ENCODE measurements at places on chromosomes 16 and 17.

DNA sequence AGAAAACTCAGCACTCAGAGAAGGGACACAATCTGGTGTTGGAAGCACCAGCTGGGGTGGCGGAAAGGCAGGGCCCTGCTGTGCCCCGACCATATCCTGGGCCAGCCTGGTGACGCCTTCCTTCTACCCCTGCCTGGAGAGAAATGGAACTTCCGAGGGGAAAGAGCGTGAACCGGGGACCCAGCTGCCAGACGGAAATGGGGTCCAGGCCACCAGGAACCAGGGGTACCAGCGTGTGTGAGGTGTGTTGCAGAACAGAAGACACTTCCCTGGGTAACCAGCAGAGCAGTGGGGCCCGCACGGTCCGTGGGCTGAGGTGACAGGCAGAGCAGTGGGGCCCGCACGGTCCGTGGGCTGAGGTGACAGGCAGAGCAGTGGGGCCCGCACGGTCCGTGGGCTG, 6.8 kb downstream of the RAB40B start:
- no peak for DNase-seq

DNA sequence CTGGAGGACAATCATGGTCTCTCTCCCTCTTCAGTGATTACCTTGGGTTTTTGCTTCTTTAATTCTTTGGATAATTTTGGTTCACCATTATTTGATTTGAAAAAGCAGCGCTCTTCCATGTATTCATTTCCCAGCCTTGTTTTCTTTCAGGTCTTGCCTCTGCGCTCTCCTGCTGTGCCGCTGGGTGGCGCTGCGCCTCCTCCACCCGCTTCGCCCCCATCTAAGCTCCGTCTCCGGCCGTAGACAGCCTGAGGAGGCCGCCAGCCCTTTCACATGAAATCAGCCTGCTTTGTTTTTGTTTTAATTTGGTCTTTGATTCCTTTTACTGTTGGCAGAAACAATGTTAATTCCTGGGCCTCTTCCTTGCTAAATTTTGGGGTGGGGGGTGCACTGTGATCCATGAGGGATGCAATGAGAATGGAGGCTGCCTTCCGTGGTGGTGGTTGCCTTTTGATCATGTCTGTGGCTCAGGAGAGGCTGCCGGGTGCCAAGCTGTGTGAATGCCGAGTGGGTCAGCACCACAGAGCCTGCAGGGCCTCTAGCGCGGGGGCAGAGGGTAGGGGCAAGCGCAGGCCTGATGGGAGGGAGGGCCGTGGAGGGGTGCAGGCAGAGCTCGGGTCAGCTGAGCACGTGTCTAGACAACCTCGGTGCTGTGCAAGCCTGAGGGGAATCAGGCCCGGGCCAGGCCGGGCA, 64.1 kb downstream of the PLD6 start:
- DNase-seq, result no peak

DNA sequence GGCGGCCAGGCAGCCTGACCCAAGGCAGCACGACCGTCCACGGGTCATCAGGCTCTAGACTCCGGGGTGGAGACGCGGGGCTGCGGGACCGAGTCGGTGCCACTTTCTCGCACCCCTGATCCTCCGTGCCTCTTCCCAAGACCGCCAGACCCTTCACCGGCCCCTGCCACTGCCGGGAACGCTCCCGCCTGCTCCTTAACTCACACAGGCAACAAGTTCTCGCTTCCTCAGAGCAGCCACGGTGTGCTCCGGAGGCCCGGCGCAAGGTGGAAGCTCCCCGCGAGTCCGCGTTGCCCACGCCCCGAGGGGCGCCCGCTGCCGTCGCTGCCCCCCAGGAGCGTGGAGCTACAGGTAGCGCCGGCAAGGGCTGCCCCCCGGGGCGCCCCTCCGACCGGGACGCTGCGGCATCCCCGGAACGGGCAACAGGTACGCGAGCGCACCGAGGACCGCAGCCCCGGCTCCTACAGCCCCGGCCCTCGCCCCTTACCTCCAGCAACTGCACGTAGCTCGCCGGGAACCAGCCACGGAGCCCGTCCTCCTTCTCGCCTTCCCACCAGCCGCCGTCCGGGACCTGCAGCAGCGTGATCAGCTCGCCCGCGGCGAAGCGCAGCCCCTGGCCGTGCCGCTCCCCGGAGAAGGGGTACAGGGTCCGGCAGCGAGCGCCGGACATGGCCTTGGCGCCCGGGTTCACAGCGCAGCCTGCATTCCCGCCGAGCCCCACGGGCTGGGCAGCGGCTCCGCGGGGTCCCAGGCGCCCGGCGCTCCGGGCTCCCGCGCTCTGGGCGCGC, 491 bp downstream of the GAS7 start:
- DNase-seq, result no peak

- DNase-seq, result no peak
Measured at GRCh38 chr17:65936013-65936412, 255.9 kb downstream of the CEP112 start.

DNA sequence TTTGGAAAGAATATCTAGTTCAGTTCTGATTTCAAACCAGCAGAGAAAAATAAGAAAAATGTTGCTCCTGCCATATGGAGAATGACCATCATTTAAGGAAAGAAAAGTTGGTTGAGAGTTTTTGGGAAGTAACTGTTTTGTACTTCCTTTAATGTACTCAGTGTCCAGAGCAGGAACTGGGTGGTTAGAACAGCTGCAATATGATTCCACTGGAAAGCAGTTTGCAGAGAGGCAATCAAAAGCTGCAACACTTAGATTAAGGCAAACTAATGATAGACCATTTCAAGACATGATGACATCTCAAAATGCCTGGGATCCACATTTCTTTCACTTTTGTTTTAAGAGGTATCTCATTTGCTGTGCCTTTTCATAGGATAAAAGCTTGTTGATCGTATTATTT, 313.3 kb upstream of the HSBP1 start:
- DNase-seq, result no peak

- no peak for DNase-seq
Measured at GRCh38 chr16:30615358-30616091, 5.3 kb upstream of the ZNF689 start.

DNA sequence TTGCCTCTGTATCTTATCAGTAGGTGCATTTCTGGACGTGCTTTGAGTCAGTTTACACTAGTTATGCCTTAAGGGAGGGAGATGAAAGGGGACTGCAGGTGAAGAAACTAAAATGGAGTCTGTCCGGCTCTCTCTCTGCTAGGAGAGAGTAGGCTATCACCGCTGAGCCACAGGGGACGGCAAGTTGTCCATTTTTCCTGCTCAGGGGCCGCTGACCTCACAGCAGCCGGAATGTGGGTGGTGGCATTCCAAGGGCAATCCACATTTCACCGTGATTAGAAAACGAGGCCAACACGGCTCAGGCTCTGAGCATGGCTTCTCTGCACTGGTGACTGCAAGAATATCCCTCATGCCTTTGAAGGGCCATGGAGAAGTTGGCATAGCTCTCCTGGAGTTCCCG, 19.0 kb upstream of the KLHDC4 start:
- DNase-seq, result no peak

DNA sequence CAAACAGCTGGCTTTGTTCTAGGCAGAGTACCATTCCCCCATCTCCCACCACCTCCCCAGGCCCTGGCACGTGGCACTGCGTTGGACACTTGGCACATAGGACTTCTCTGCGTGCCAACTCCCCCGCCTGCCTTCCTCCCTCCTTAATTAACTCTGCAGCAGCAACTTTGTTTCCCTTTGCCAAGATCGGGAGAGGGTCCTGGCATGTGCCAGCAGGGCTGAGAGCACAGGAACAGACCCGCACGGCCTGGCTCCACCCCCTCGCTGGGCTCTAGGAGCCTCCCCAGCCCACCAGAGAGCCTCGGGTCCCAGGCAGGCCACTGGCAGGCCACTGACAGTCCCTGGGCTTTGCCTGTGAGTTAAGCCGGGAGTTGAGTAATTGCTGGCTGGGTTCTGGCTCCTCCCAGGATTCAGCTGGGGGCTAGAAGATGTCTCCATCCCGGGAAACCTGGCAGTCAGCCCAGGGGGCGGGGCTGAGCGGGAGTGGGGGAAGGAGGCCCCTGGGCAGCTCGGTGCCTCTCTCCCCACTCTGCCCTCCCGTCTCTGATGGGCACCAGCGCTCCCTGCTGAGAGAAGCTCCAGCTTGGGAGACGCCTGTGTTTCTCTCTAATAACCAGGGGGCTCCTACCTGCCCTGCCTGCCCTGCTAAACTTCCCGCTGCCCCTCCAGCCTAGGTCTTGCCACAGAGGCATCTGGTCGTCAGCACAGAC, 224.0 kb upstream of the TNRC6C start:
- DNase-seq, result peak; percentile 76

DNA sequence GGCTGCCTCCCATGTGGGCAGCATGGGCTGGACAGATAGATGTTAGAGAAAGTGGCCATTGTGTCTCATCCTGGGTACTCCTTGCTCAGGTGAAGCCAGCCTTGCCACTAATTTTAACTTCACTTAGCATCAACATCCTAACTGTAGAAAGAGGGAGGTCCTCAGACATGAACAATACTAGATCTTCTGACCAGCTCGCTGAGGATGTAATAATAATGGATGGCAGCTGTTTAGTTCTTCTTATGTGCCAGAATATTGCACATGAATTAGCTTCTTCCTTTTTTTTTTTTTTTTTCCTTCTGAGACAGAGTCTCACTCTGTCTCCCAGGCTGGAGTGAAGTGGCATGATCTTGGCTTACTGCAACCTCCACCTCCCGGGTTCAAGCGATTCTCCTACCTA, 232.4 kb downstream of the CCDC182 start:
- DNase-seq, result no peak

DNA sequence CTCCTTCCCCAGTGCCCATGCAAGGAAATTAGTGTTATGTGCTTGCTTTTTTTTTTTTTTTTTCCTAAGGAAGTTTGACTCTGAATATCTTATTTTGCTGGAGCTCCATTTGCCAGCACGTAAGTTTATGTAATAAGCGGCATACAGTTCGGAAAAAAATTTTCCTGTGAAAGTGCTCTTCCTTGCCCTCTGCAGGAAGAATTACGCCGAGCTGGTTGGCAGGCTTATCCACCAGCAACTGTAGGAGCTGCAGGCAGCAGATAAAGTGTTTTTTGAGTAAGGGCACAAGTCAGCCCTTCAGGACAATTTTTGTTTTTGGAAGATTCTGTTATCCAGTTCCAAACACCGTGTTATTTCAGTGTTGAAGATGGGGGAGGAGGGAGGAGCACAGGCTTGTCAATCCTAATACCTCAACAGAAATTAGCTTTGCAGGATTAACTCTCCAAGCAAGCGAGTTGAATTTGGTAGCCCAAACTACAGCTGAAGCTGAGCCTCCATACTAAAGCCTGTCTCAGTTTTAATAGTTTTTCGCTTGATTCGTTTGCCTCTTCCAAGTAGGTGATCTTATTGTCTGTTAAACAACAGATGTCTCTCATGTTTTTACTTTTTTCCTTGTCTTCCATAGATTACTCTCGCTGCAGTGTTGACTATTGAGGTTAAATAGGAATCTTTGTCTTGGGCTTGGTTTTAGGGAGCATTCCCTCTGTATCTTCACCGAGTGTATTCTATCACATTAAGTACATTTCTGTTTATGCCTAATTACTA, 1.1 kb downstream of the SPECC1 start:
- no peak for DNase-seq
